ENCODE measurements at places on chromosomes 11 and 22.

- peak; percentile 16 for DNase-seq
These were observed 19.4 kb downstream of the PTPN5 start for GRCh38 chr11:18772211-18772610.

DNA sequence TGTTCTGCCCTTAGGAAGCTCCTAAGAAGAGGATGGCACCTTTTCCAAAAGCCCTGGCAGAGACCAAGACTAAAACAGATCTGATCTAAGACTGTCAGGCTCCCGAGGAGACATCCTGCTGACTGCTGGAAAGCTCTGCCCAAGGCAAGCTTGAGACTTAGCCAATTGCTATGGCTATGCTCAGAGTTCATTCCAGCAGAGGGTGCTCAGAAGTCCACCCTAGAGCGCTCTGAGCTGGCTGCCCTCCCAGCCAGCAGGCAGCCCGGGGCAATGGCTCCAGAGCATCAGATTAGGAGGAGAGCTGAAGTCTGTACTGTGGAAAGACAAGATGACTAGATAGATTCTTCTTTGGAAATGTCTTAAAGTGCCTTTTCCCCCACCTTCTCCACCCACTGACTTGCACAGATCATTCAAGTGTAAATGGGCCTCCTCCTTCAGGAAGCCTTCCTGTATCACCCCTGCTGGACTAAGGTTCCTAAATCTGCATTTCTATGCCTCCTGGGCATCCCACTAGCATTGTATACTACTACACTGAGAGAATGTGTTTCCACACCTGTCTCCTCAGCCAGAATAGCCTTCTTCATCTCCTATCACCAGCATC, 23.4 kb downstream of the LRRC55 start:
- no peak for DNase-seq

DNA sequence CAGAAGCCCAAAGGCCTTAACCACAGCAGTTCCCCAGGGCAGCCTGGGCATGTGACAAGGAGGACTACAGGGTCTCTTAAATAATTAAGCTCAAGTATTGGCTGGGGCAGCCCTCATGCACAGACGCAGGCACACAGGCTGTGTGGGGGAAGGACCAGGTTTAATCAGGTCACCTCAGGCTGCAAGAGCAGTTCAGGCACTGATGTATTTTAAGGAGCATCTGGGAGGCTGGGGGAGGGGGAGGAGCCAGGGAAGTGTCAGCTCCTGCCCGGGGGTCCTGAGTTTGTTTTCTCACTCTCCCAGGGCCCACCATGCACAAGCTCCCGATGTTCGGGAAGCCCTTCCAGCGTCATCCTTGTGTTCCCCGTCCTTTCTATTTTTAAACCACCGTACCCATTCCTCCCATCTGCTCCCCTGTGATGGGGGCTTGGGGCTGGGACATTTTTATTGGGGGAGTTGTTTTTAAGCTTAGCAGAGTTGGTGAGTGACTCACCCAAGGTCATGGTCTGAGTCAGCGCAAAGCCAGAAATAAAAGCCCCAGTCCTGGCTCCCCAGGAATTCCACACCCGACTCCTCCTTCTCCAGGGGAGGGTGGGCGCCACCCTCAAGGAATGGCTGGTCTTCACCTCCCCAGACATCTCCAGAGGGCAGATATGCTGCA, 2.4 kb downstream of the CSDC2 start:
- no peak for DNase-seq

GRCh38 chr11:27166130-27166529, 125.5 kb downstream of the BBOX1 start:
- DNase-seq = no peak

DNA sequence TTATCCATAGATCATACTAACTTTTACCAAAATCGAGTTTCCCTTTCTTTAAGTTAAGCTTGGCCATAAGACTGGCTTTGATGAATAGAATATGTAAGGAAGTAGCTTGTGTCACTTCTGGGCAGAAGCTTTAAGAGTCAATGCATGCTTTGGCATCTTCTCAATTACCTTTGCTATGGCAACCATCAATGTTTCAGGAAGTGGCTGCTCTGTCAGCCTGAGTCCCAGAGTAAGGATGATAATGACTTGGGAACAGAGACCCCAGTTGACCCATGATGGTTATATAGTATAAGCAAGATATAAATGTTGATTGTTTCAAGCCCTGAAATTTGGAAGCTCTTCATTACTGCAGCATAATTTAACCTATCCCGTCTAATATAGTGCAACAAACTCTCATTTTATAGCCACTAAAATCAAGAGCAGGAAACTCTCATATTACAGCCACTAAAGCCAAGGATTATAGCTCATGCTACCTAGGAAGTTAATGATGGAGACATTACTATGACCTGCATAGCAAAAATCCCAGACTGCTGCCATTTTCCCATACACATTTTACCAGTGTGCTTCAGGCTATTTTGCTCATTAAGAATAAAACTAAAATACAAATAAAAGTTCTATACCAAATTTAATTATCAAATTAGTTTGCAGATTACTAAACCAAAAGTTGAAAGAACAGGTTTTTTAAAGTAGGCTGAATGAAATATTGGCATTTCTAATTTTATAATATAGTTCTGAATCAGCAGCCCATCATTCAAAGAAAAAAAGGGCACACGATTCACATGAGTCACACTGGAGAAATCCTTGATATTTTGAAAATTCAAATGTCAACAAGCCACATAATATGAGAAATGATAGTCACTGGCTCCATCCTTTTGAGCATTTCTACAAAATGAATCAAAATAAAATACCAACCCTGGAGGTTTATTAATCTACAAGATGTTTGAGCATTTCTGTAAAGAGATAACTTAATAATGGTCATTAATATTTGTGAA, 23.8 kb downstream of the FSHB start:
- DNase-seq = no peak

DNA sequence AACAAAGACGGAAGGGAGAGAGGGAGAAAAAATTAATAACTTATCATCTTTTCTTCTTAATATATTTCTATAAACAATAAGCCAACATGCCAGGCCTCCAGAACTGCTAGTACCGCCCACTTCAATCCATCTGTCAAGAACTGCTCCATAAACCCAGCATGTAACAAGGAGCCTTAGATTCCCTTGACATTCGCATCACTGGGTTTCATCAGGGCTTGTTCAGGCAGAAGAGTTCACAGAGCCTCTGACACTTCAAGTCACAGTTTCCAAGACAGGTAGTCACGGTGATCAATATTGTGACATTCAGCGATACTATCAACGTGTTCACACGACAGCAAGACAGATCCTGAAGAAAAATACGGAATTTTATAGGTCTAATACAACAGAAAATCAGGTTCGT, 61.7 kb downstream of the LARGE2 start:
- no peak for DNase-seq

GRCh38 chr11:124876818-124877630, 11.8 kb downstream of the ROBO3 start:
- no peak for DNase-seq

DNA sequence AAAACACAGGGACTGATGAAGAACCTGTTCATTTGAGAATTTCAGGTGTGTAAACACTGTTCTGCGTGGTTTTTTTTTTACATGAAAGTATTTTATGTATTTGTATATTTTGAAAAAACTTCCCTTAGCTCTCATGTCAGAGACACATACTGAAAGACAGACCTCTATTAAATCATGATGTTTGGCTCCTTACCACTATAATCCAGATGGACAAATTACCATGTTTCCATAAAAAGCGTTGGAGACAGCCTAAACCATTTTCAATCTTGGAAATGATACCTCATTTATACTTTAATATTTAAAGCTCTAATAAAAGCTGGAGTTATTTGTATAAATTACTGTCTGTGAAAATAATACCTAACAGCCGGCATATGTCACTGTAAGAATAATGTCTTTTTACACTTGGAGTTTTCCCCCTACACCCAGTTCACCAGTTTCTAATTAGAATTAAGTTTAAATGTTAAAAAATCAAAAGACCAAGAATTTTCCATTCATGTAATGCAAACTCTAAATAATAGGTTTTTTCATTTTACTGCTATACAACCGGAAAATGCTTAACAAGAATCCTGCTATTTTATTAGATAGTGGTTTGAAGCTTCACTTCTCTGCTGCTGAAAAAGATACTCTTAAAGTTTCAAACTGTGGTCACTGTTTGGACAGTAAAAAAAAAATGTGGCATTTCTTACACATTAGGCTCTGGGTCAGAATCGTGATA, 30.8 kb downstream of the APLP2 start:
- no peak for DNase-seq

- no peak for DNase-seq
These were observed 979 bp upstream of the MOGAT2 start for GRCh38 chr11:75716659-75717058.

- peak; percentile 69 for DNase-seq
These were observed 1.2 kb upstream of the HSPA8 start for GRCh38 chr11:123062892-123063825.

GRCh38 chr11:85541683-85542082, 85.5 kb downstream of the DLG2 start:
- no peak for DNase-seq

DNA sequence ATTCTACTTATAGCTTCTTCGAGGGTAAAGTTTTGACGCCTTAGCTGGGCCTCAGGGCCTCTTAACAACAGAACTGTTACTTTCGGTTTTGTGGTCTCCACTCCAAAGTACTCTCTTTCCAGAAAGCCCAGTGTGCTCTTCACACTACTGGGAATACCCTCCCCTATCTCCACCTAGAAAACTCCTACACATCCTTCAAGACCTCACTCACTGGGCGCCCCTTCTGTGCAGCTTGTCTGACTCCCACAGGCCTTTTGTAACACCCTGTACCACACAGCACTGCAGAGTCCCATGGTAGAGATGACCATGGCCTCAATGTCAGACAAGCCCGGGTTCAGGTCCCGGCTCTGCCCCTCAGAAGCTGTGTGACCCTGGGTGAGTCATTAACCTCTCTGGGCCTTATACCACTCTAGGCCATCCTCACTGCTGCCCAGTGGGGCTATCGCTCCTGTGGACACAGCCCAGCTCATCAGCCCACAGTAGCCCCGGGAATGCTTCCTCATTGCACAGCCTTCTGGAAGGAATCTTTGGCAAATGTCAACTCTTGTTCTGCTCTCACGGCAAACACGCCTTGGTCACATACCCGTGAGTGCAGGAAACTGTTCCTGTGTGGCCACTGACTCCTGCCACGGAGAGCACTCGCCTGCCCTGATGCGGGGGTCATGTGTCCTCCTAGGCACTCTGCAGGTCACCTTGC, 51.4 kb downstream of the SHISAL1 start:
- no peak for DNase-seq

DNA sequence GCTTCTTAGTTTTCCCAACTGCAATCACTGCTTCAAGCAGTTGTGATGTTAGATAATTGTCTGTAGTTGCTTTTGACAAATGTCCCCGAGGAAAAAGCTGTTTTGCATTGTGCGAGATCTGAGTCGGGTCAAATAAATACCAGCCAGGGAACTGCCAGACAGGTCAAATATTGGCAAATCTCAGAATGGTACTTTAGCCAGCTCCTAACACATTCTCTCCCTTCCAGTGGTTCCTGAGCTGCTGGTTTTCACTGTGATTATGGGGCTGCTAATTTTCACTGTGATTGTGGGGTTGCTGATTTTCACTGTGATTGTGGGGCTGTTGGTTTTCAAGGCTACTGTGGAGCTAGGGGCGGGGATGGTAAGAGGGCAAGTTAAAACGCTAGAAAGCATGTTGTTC, 14.3 kb downstream of the RASSF10 start:
- no peak for DNase-seq

All from activated CD4-positive, alpha-beta T cell treated with anti-CD3 and anti-CD28 coated beads, Interleukin-10, Interleukin-2, amounts not matched to agents 100 ng/mL and 50 ng/mL, durations not matched to agents 16 hours and 8 hours (primary cell).